Body of pancreas (tissue), 4 donors: ENCODE measurements at places on chromosomes 2 and 18. TPM values are rescaled to one million over a fixed set of nuclear protein-coding genes. Genes with fewer than 3 reads are reported as not detected.
A peak's percentile ranks its signal among the peaks of the same experiment; 100 is the strongest.

- no peak for DNase-seq
These were observed 196.0 kb downstream of the LDLRAD4 start for GRCh38 chr18:13414521-13414920.

- no peak for DNase-seq
These were observed 108.4 kb upstream of the RMDN2 start for GRCh38 chr2:37816686-37817085.

GRCh38 chr2:71283131-71283530 is 48.5 kb upstream of the ZNF638 start:
- DNase-seq: no peak

DNA sequence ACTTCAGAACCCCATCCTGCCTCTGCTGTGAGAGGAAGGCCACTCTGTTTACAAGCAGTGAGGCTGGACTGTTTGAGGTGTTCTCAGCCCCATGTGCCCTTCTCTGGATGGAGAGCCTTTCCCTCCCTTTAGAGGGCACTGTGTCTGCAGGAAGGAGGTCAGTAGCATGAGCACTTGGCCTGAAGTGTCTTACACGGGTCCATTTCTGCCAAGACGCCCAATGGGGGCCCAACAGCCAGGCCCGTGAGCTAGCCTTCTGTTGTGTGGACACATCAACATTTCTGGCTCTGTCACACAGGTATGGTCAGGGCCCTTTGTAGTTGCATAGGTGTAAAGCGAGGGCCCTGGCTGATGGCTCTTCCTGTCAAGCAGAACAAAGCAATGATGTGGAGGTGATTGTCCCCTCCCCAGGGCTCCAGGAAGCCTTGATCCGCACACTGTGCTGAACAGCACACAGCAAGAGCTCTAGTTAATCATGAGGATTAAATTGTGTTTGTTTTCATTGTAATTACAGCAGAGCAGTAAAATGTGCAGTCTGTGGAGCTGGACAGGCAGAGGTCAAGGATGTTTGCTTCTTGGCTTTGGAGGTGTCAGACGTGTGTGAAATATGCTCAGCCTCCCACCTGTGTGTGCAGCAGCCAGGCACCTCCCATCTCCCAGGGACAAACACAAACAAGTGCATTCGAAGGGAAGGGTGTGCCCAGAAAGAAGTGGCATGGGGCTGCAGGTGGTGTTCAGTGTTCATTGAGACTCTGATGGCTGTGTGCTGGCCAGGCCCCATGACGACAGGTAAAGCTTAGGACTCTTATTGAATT is 132.1 kb downstream of the SH3RF3 start:
- DNase-seq: no peak

- DNase-seq: no peak
These were observed 315.7 kb upstream of the CWC22 start for GRCh38 chr2:180322781-180323180.

- no peak for DNase-seq
These were observed 48.3 kb downstream of the RFTN2 start for GRCh38 chr2:197626965-197627625.

GRCh38 chr2:101004620-101005325 is 2.7 kb downstream of the RPL31 start:
- no peak for DNase-seq

The DYSF gene
- total RNA-seq: 3.1 TPM

DNA sequence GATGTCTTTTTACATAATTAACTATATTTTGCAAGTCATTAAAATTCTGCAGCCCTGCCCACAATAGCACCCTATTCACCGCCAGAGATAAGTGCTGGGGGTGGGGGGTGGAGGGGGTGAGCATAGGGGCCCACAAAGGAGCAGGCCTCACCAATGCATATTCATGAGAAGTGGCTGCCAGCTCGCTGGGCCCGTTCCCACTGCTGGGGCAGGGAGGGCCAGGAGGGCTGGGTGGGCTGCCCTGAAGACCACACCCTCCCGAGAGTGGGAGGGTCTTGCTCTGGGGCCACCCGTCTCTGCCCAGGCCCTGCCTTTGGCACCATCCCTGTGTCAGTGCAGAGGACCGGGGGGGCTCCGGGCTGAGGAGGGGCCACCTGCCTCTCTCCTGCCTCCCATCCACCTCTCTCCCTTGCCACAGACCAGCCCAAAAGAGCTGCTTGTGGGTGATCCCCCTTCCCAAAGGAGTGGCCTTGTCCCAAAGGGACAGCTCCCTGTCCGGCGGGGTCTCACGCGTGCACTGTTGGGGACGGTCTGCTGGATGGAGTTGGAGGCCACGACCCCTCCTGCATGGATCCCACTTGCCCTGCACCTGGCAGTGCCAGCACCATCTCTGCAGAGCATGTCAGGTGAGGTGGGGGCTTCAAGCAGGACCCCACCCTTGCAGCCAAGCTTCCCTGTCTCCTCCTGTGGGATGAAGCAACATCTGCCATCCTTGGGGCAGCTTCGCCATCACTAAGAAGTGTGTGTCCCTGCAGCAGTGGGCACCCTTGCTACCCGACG is 138.8 kb upstream of the GPC1 start:
- DNase-seq: no peak

- DNase-seq: no peak
These were observed 18.8 kb downstream of the PSD4 start for GRCh38 chr2:113192459-113193100.

GRCh38 chr2:224126003-224126402 is 86.9 kb upstream of the SERPINE2 start:
- DNase-seq: no peak

The LIMS4 gene
- total RNA-seq: 8.3 TPM

The TTN gene
- 94.6 TPM for total RNA-seq

- DNase-seq: peak; percentile 81
These were observed 118.0 kb upstream of the MSTN start for GRCh38 chr2:190180313-190181122.

DNA sequence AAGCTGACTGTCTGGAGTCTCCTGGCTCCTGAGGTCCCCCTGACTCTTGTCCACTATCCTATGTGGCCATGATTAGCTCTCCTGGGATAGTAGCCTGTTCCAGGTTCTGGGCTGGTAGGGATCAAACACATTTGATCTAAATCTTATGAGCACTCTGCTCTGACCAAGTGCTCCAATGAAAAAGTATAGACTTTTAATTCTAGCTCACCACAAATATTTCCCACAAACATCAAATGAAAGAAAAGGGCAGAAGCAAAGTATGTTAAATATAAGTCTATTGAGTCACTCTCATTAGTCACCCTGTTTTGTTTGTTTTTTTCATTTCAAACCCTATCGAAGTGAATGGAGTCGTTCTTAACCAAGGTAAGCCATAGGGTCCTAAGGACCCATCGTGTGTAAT is 39.7 kb upstream of the NEDD4L start:
- DNase-seq: no peak

DNA sequence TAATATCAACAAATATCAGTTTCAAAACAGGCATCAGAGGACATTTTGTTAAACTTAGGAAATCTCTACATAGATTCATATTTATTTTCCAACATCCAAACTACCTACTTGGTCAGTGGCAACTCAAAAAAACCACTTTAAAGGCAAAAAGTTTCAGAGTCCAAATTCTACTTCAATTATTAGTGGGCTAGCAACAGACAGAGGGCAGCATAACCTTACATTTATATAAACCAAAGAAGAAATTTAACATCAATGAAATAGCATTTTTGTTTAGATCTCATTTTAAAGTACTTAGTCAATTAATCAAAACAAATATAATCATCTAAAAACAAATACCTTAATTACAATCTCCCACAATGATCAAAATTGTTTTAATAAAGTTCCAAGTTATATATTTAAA is 33.3 kb downstream of the RTTN start:
- no peak for DNase-seq

The MC5R gene
- not detected for total RNA-seq

DNA sequence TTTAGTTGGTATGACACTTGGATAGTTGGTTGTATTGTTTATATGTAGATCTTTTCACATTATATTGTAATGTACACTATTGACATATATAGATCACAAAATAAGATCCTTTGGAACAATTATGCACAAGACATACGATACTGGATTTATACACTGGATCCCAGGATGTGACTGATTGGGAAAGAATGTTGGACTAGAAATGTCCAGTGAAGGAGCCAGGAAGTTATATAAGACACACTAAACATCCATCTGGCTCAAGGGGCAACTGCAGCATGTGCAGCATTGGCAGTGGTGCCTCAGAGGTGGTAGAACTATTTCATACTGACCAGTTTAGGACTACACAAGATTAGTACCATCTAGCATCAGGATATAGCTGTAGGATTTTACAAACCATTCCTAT is 104.9 kb downstream of the TRABD2A start:
- DNase-seq: no peak

GRCh38 chr2:172555272-172555521 is 693 bp upstream of the PDK1 start:
- no peak for DNase-seq

DNA sequence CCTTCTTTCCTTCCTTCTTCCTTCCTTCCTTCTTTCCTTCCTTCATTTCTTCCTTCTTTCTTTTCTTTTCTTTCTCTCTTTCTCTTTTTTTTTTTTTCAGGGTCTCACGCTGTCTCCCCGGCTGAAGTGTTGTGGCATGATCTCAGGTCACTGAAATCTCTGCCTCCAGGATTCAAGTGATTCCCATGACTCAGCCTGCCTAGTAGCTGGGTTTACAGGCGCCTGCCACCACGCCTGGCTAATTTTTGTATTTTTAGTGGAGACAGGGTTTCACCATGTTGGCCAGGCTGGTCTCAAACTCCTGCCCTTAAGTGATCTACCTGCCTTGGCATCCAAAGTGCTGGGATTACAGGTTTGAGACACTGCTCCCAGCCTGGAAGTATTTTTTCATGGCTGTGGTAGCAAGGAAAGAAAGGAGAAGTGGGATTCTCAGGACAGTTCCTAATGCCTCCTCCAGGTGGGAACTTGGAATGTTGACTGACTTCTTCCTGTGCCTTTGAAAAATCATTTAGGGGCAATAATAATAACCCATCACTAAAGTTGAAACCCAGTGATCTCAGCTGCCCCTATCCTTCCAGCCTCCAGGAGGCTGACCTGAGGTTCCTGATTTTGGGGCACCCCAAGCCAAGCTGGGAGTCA is 89.3 kb upstream of the CELF4 start:
- no peak for DNase-seq

- no peak for DNase-seq
These were observed 568.9 kb upstream of the ACVR2A start for GRCh38 chr2:147275943-147276342.

- no peak for DNase-seq
These were observed 41.1 kb downstream of the CPO start for GRCh38 chr2:206980413-206980812.

- no peak for DNase-seq
These were observed 27.1 kb upstream of the IHH start for GRCh38 chr2:219087848-219088247.

The RRM2 gene
- total RNA-seq: not detected

GRCh38 chr2:241356871-241357260 is 781 bp downstream of the FARP2 start:
- DNase-seq: no peak

The EGR4 gene
- not detected for total RNA-seq

The ZSCAN30 gene
- 19.4 TPM for total RNA-seq

- DNase-seq: no peak
These were observed 163.1 kb downstream of the CCDC178 start for GRCh38 chr18:33277431-33277830.

The SCYGR1 gene
- not detected for total RNA-seq

- DNase-seq: no peak
These were observed 198.4 kb downstream of the BABAM2 start for GRCh38 chr2:28088970-28089369.

DNA sequence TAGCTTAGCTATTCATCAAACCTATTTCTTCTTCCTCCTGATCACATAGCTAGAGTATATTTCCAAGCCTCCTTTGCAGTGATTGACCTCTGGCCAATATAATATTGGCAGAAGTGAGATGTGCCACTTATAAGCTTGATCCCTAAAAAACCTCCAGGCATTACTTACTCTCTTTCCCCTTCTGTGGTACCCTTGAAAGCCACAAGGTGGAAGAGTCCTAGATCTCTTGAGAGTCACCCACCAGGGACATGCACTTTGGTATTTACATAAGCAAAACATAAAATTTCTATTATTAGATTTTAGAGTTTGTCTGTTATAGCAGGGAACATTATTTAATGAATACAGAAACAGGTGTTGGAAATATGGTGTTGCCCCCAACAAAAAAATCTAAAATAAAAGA is 112.0 kb downstream of the EXOC6B start:
- no peak for DNase-seq

GRCh38 chr2:234492717-234493485 is 4.0 kb downstream of the ARL4C start:
- no peak for DNase-seq

- DNase-seq: no peak
These were observed 28.5 kb downstream of the HRH4 start for GRCh38 chr18:24488824-24489493.

- DNase-seq: no peak
These were observed 10.1 kb upstream of the SANBR start for GRCh38 chr2:61055557-61055956.

DNA sequence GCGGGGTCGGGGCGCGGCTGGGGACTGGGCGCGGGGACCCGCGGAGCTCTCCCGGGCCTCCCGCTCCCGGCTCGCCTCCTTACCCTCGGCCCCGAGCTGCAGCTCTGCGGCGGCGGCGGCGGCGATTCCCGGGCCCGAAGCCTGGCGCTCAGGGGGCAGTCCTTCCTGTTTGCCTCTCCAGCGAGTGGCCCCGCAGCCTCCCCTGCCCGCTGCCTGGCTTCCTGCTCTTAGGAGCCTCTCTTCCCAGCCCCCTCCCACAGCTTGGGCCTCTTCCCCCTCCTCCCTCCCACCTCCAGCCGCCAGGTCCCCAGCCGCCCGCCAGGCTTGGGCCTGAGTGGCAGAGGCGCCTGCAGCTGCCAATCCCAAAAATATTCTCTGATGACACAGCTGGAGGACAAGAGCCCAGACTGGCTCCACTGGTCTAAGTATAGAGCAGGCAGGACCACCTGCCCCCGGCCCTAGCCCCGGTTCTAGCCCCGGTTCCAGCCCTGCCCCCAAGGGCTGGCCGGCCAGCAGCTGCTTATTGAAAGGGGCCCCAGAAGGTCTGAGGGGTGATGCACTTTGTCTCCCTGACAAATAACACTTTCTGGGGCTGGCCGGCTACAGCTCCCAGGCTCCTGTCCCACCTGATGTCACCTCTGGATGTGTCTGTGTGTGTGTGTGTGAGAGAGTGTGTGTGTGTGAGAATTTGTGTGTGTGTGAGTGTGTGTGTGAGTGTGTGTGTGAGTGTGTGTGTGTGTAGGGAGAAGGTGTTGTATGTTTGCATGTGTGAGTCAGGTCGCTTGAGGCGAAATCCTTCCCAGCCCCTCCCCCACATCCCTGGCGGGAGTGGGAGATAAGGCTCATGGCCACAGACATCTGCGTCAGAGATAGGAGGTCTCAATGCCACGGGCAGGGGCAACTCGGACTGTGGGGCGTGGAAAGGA is at the start of gene OBSL1:
Gene OBSL1 (minus strand): TSS at position 229 of the 926 bp plus-strand sequence. CDS start 307 bp downstream, outside the sequence.
- peak; percentile 89 for DNase-seq

GRCh38 chr2:173145454-173145853 is 69.8 kb downstream of the MAP3K20 start:
- DNase-seq: no peak

- no peak for DNase-seq
These were observed 58.8 kb upstream of the CDC42EP3 start for GRCh38 chr2:37730037-37730818.

The SCYGR4 gene
- total RNA-seq: not detected

The GCG gene
- 129 TPM for total RNA-seq

- no peak for DNase-seq
These were observed 2.3 kb downstream of the DGUOK start for GRCh38 chr2:73928963-73929347.
